ENCODE measurements at places on chromosomes 2 and 18.

DNA sequence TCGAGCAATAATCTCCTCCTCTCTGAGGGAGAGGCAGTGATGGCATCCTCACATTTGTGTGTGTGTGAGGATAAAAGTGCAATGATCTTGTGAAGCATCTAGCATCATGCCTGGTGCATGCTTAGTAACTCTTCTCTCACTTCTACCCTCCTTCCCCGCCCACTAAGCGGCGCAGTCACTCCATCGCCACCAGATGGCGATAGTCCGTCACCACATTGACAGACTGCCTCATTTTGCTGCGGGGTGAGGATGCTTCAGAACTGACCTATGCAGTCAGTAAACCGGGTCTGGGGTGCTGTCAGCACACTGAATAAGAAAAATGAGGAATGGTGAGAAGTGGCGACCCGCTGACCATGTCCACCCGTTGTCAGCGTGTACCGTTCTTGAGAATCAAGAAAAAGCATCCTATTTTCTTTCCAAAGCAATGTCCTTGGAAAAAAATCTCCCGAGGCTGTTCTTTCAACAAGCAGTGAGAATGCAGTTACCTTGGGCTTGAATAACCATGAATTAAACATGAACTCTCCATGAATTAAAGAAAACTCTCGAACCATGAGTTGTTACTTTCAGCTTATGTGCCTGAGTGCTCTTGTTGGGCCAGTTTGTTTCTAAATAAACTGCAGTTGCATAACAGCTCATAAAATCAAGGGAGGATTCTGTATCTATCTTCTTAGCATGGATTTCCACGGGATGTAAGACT is 37.3 kb upstream of the TMEM177 start:
- DNase-seq = peak; percentile 40

GRCh38 chr2:132677661-132678060 is 7.7 kb upstream of the LYPD1 start:
- DNase-seq = no peak

GRCh38 chr2:124836416-124836815 is 811.3 kb downstream of the CNTNAP5 start:
- no peak for DNase-seq

DNA sequence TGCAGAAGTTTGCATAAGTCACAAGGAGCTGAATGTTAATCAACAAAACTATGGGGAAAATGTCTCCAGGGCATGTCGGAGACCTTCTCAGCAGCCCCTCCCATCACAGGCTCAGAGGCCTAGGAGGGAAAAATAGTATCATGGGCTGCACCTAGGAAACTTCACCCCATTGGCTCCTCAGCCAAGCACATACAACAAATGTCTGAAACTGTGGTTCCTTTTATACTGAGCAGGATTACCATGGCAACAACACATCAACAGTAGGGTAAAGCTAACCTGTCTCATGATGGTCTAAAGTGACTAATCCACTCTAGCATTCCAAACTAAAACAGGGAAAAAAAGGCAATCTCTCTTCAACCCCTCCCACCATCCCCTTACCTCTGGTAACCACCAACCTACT is 3.2 kb upstream of the NEMP2 start:
- no peak for DNase-seq

- DNase-seq = peak; percentile 46
Measured at GRCh38 chr2:121599963-121600651, 49.2 kb downstream of the CLASP1 start.

GRCh38 chr2:217919204-217919603 is 83.6 kb downstream of the TNS1 start:
- DNase-seq = no peak

DNA sequence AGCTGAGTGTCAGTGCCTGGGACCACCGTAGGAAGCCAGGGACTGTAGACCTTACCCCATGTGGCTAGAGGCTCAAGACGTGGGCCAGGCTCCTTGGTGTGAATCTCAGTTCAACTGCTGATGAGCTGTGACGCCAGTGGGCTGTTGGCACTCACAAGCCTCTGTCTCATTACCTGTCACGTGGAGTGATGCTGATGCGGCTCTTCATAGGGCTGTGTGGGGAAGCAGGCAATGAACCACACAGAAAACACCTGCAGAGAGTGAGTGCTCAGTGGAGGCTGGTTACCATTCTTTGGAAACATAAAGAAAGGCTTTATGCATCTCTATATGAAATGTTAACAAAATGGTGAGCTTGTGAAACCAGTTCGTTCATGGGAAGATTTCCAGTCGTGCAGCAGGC is 36.1 kb downstream of the CREG2 start:
- no peak for DNase-seq

DNA sequence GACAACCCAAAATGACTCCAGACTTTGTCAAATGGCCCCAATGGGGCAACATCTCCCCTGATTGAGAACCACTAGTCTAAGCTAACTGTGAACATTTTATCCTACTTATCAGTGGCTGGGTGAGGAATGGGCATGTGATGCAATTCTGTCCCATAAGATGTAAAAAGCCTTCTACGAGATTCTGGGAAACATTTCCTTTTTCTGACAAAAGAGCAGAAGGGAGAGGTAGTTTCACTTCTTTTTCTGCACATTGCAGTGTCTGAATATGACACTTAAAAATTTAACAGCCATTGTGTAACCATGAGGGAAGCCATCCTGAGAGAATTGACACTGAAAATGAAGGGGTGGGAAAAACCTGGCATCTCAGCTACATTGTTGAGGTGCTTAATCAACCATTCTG is 17.3 kb upstream of the MARCHF4 start:
- DNase-seq = no peak

DNA sequence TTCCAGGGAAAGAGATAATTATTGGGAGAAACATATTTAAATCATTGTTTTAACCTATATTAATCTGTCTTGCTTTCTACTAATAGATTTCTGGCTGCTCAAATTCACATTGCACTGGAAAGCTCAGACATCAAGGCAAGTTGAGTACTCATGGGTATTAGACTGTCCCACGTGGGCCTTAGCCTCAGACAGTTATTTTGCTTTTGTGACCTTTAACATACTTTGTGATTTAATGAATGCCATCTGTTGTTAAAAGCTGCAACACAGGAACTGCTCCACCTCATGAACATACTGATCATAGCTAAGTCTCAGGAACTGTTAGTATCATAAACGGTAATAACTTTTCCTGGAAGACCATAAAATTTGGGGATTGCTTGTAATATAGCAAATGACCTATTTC is 2.7 kb upstream of the LCT start:
- no peak for DNase-seq

- no peak for DNase-seq
Measured at GRCh38 chr18:31206071-31206470, 43.4 kb upstream of the DSC1 start.

- no peak for DNase-seq
Measured at GRCh38 chr2:131008967-131009366, 84.3 kb downstream of the FAM168B start.

DNA sequence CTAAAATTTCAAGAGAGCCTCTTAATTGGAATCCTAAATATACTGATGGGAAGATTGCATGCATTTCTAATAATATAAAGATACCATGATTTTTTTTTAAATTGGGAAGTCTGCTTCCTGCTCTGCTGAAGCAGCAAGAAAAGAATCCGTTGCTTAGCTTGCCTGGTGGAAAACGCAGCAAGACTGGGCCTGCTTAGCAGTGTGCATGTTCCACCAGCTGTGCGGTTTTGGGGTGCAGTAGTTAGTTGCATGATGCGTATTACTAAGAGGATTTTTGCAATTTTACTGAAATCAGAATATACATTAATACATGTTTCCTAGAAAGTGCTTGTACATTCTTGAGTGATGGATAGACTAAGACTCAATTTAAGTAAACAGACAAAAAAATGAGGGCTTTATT is 319.9 kb downstream of the CMPK2 start:
- no peak for DNase-seq

DNA sequence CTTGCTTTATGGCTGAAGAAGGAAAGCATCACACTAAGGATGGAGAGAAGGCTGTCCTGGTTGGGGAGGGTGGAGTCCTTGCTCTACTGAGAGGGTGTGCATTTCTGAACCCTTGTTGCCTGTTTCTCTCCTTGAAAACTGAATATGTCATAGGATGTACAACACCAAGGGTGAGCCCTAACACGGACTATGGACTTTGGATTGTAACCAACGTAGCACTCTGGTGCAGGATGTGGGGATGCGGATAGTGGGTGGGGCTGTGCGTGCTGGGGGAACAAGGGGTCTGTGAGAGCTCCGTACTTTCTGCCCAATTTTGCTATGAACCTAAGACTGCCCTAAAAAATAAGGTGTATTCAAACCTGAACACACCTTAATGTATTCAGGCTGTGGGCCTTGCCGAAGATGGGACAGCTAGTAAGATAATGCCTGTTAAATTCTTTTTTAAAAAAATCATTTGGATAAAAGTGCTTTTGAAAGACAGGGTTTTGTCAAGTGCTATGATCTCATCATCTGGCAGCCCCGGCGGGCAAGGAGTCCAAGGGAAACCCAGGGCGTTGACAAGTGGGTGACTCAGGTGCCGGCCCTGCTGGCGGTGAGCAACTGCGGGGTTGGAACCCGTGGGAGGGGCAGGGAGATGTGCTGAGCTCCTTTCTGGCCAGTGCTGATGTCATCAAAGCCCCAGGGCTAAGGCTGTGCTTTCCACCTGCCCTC is 54.0 kb downstream of the GATA6 start:
- no peak for DNase-seq

- DNase-seq = no peak
Measured at GRCh38 chr2:29218550-29219125, 103.4 kb downstream of the CLIP4 start.

DNA sequence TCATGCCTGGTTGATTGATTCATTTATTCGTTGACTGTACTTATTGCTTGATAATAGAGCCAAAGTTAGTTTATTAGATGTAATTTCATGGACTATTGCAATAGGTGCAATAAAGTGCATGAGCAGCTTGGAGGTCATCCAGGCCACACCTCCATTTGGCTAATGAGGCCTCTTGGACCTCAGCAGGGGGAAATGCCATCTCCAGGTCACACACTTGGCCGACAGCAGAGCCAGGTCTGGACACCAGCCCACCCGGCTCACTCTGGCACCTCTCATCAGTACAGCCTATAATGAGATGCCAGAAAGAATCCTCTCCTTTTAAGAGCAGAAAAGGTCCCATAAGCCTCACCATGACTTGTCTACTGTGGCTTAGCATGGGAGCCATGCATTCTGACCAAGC is 71.2 kb upstream of the AFF3 start:
- no peak for DNase-seq

DNA sequence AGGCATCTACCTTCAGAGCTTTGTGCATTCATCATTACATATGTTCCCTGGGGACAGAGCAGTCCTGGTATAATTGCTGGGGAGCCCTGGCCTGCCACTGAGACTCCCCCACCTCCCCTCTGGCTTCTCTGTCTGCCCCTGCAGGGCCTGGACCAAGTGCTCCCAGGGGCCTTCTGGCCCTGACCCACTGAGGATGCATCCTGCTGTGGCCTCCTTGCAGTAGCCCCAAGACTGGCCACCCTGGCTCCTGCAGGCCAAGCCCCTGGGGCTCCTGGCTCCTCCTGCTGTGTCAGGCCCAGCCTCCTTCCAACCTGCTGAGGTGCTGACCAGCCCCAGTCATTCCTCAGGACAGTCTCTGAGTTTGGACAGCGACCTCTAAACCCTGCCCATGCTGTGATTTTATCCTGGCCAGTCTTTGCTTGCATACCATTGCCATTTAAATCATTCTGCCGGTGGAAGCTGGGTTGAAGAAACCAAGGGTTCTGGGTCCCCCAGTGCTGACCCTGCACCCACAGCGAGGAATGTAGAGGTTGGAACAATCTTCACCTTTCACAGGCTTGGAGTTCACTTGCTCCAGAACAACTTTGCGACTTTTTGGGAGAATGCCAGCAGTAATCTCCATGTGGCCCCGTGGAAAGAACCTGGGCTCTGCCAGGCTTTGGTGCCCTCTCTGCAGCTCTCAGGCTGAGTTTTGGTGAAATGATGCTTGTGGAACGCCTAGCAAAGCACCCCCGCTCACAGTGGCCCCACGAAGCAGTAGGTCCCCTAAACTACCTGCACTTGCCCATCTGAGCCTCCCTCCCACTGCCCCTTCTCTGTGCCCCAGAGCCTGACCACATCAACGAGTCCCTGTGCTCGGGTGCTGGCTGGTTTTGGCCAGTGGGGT is 167.3 kb upstream of the GLI2 start:
- no peak for DNase-seq

GRCh38 chr2:134249755-134250154 is 4.1 kb upstream of the MGAT5 start:
- DNase-seq = no peak

DNA sequence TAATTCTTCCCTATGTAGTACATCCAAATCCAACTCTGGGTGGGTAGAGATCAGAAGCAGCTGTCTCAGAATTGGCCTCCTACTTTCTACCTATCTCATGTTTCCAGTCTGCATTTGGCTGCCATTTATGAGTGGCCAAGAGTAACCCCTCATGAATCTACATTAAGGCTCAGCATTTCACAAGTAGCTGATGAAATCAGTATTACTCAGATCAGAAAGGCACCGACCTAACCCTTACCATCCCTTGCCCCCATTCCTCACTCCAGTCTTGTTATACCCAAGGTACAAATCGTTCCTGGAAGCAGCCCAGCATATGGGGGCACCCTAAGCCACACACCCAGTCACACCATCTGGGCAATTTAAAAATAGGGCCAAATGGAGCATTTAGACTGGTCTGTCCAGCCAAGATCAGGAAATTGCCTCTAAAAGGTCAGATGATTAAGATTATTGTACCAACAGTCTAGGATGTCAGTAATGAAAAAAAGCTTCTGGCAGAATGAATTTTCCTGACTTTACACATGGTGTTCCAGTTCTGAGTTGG is 37.1 kb downstream of the CD28 start:
- DNase-seq = no peak

GRCh38 chr2:28326881-28327505 is 65.7 kb upstream of the FOSL2 start:
- no peak for DNase-seq

DNA sequence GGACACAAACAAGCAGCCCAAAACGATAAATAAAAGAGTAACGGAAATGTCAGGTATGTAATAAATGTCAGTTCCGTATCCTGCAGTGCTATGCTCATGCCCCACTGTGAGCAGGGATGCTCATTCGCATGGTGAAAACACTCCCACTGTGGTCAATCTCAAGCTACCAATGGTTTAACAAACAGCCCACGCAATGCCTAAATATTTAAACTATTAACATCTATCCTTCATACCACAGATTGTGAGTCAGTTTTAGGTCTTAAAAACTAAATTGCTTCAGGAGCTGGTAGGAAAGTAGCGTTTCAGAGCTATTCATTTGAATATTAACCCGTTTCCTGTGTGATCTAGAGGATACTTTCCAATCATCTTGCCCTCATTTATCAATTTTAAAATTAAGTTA is 207.4 kb downstream of the TCF4 start:
- no peak for DNase-seq

Measured in GM12878 (cell line).